Articular chondrocyte of knee joint (primary cell): ENCODE measurements at places on chromosomes 16 and 17. TPM values are rescaled to one million over a fixed set of nuclear protein-coding genes. Genes with fewer than 3 reads are reported as not detected.

MYH2 gene
- not detected in 2 replicates for total RNA-seq

CD300LB gene
- not detected in 2 replicates for total RNA-seq

MT1F gene
- 0.39 and 0.65 TPM in 2 replicates for total RNA-seq

ELMO3 gene
- total RNA-seq = 0.11 and 0.13 TPM in 2 replicates

CCL4 gene
- total RNA-seq = not detected in 2 replicates

FAM234A gene
- total RNA-seq = 75.2 and 89.9 TPM in 2 replicates

IRX5 gene
- total RNA-seq = 7.6 and 10.3 TPM in 2 replicates

ZSCAN10 gene
- total RNA-seq = not detected in 2 replicates

PGAP3 gene
- 11.4 and 13.1 TPM in 2 replicates for total RNA-seq

DHRS7C gene
- total RNA-seq = not detected in 2 replicates

OR1A1 gene
- total RNA-seq = not detected in 2 replicates

TP53TG3F gene
- not detected in 2 replicates for total RNA-seq

SLC5A11 gene
- total RNA-seq = not detected in 2 replicates

NUFIP2 gene
- total RNA-seq = 64.0 and 71.5 TPM in 2 replicates

CHD9 gene
- 123 and 144 TPM in 2 replicates for total RNA-seq

CRYBA1 gene
- total RNA-seq = not detected in 2 replicates

MAPT gene
- total RNA-seq = 0.43 and 1.2 TPM in 2 replicates

LGALS9B gene
- total RNA-seq = not detected in 2 replicates

DCTPP1 gene
- total RNA-seq = 16.2 and 18.4 TPM in 2 replicates

ACSM3 gene
- total RNA-seq = 1.0 and 1.5 TPM in 2 replicates

GRAPL gene
- not detected in 2 replicates for total RNA-seq

PGAP6 gene
- total RNA-seq = 32.4 and 33.2 TPM in 2 replicates

HSD3B7 gene
- 42.6 and 51.9 TPM in 2 replicates for total RNA-seq

WNT3 gene
- 1.9 and 3.8 TPM in 2 replicates for total RNA-seq

SCNN1B gene
- total RNA-seq = not detected in 2 replicates

FAM171A2 gene
- 0.91 and 1.2 TPM in 2 replicates for total RNA-seq

TLCD3B gene
- total RNA-seq = 0.11 and 0.26 TPM in 2 replicates

SARM1 gene
- 12.5 and 14.1 TPM in 2 replicates for total RNA-seq

TOP2A gene
- total RNA-seq = 74.2 and 92.2 TPM in 2 replicates

TVP23A gene
- total RNA-seq = under 0.01 and 0.11 TPM in 2 replicates
